T-helper 1 cell (primary cell): ENCODE measurements at places on chromosomes 7 and 10.

GRCh38 chr10:1575481-1576244, 161.7 kb downstream of the ADARB2 start:
- DNase-seq, result no peak

- no peak for DNase-seq
These were observed 161.5 kb downstream of the MTERF1 start for GRCh38 chr7:91719008-91719407.

DNA sequence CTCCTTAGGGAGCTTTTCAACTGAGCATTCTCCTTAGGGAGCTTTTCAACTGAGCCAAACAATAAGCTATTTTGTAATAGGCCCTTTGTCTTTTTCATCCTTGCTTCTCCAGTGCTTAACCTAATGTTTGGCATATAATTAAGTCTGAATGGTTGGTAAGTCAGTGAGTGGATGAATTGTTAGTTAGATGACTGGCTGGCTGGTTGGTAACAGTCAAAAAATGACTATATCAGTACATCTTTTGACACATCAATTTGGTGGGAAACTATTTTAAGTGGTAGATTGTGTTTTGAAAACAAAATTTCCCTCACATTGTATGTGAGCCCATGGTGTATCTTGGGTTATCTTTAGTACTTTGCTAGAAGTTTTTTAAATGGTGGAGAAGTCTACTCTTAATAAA, 16.4 kb downstream of the ING3 start:
- no peak for DNase-seq

- no peak for DNase-seq
These were observed 232.9 kb upstream of the GRB10 start for GRCh38 chr7:51015581-51015980.

DNA sequence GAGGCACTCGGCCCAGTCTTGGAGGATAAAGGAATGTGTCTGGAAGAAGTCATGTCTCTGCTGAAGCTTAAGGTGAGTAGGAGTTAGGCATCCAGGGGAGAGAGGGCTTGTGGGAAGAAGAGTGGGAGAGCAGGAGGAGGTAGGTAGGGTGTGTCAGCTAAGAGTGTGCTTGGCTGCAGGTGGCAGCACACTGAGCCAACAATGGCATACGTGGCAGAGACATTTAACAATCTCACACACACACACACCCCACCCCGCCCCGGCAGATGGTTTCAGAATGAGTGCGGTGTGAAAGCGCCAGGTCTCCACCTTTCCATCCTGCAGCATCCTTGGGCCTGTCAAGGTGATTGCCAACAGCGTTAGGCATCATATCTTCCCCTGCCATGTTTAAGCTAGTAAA, 11.2 kb upstream of the ARPC1A start:
- DNase-seq, result no peak

- no peak for DNase-seq
These were observed 6.0 kb upstream of the SGPL1 start for GRCh38 chr10:70809726-70810125.

DNA sequence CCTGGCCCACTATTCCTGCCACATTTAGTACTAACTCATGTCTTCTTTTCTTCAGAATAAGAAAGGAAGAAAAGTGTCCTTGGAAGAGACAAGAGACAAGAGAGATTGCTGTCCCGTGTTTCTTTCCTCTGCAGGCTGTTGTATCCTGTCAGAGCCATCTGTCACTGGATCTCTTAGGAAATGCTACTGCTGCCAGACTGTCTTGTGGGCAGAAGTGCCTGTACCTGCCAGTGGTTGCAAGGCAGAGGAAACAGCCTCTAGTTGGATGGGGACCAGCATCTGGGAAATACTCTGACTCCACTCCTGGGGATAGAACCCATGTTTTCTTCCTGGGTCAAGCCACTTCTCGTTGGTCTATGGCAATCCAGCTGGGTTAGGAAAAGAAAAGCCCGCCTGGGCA, 16.7 kb upstream of the MAP3K8 start:
- DNase-seq, result no peak

DNA sequence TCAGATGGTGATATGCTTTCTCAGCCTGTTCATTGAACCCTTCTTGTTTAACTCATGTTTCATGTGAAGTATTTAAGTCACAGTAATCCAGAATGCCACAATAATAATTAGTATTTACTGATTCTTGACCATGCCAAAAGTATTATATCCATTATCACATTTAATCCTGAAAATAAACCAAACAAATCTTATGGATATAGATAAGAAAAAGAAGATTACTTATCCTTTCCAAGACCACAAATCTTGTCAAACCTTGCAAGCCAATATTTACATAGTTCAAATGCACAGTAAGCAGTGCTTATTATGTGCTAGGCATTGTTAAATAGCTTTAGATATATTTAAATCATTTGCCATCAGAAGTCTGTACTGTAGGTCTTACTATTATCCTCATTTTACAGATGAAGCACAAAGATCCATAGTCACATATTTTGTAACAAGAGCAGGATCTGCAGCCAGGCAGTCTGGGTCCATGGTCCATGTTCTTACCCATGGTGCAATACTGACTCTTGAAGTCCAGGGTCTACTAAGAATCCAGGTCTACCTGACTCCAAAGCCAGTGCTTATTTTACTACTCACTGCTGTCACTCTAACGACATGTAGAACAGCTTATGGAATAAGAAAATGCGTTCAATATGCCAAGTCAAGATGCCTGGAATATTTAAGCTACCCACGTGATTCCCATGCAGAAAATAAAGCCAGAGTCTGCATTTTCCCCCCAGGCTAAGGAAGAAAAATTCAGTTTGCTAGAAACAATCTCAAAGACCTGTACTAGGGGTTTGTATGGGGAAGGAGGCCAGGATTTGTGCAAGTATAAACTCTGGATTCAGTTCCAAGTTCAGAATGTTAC, 984.8 kb upstream of the LRRTM3 start:
- no peak for DNase-seq

GRCh38 chr10:124727361-124727960, 16.7 kb downstream of the FAM53B start:
- no peak for DNase-seq

GRCh38 chr10:88911116-88911515, 31.1 kb downstream of the STAMBPL1 start:
- no peak for DNase-seq

DNA sequence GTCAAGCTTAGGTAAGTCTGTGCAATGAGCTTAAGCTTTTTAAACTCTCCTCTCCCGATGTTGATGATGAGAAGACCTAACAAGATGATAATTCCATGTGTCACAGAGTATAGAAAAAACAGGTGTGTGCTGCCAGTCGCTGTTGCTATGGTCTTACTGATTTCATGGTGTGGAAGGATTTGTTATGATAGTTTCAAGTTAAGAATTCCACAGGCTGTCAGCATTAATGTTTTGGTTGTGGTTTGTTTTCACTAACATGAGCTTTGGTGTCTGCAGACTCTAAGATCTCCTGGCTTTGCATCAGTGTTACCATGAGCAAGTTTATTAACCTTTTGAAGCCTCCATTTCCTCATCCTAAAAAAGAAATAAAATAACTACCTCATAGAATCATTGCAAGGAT, 123.7 kb downstream of the NSUN6 start:
- DNase-seq, result no peak

DNA sequence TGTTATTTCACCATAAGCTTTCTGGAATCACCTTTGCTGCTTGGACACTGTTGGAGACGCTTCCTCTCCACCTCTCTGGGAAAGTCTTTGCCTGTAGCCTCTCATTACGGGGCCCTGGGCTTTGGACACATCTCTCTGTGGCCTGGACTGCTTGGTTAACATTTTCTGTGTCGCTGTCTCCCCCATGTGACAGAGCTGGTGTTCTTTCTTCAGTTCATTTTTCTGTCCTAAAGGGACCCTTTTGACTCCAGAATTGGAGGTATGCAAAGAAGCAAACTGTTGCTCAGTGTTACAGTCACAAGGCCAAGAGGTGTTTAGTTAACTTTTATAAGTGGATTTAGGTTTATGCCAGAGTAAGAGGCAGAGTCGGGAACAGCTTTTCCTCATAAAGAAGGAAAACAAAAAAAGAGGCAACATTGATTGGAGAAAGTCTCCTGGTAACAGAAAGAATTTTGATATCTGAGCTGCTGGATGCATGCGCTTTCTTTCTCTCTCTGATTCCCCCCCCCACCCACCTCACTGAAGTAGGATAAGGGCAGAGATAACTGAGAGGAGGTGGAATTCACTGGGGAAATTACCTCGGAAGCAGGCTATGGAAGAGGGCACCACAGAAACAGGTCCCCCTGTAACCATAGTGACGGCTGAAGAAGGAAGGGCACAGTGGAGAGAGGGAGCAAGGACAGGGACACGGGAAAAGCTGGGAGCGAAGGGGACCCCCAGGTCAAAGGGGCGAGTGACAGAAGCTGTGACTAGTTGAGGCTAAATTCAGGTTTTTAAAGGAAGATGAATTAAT, 57.8 kb downstream of the LGI1 start:
- no peak for DNase-seq

GRCh38 chr7:155333346-155334234, 35.9 kb downstream of the INSIG1 start:
- DNase-seq, result no peak

- DNase-seq, result no peak
These were observed 19.7 kb upstream of the SIRT1 start for GRCh38 chr10:67864607-67865371.

GRCh38 chr7:38873433-38873832, 35.6 kb downstream of the VPS41 start:
- no peak for DNase-seq

GRCh38 chr10:37549054-37549453, 308.4 kb downstream of the ZNF248 start:
- no peak for DNase-seq
